ENCODE measurements at places on chromosomes 12 and 14.

DNA sequence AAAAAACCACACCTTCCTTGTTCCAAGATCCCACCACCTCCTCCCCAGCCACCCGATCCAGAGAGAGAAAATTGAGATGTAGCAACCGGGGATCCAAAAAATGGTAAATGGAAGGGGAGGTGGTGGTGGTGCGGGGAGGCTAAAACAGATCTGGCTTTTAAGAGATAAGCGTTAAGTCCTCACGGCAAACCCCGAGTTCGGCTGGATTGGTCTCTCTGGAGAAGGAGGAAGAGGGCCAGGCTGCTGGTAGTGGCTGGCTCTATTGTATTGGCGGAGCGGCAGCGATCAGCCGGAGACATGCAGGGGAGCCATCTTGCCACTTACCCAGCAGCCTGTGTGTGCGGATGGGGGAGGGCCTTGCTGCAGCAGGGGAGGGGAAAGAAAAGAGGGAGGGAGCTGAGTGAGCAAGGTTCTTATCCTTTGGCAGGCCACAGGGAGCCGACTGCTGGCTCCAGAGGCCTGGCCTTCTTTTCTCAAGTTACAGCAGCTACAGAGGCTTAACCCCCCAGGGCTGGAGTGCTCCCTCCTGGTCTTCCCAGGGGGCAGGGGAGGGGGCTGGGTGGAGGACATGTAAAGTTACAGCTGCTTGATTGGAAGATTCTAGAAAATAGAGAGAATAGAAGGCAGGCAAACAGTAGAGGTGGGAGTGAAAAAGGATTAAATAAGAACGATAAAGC is 14.1 kb upstream of the CDH24 start:
- peak; percentile 73 for DNase-seq

- no peak for DNase-seq
Observed at GRCh38 chr12:21434699-21435098, 2.8 kb upstream of the PYROXD1 start.

DNA sequence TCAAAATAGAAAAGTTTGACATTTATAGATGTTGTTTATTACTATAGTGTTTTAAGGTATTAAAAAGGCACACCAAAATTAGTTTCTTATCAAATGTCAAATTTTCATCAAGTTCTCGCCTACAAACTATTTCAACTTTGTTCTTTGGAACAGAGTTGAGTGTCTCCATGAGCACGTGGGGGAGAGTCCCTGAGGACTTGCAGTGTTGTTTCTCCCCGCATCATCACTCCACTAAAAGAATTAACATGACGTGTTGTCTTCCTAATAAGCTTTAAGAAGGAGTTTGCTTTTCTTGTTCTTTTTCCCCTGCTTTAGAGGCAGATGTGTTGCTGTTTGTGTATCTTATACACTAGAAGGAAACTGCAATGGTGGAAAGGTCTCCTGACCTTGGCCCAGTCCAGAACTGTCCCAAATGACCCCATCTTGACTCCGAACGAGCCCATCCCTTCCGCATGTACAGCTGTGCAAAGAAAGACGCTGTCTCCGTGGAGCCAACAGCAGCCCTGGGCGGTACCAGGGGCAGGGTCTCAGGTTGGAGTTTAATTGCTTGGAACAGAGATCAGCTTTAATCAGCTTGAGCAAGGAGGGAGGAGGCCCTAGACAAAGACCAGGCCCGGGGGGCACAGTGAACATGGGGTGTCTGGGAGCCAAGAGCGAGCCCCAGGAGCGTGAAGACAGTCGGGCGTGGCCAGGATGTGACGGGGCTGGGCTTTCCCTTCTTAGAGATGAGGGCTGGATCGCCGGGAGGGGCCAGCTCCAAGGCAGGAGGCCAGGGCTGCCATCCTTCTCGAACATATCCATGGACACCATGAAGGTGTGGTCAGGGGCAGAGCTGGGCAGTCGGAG is 215.4 kb upstream of the RTL1 start:
- DNase-seq: no peak

DNA sequence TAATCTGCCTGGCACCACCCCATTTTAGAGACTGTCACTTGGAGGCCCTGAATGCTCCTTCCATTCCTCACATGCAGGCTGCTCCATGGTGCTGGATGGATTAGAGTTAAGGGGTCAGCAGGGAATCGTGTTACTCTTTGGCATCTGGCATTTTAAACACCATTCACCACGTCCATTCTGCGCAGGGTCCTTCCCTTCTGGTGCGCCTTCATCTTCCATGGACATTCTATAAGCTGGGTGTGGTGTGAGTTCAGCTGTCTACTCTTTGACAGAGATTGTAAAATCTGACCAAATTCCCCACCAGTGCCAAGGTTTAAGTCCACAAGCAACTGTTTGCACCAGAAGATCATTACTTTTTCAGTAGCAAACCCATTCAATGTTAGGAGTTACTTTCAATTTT is 47.8 kb downstream of the GIT2 start:
- no peak for DNase-seq

DNA sequence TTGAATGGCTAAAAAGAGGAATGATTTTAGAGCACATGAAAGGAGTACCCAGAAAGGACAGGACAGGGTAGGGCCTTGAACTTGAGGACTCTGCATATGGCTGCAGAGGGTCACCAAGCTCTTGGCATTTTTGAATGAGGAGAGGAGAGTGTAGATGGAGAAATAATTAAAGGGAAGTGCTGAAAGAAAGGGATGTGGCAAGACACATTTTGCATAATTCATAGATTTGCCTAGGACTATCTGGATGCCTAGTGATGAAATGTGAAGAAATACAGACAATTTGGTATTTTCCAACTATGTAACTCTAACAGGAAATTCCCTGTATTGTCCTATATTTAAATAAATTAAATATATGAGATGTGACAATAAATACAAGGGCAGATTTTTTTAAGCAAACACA is 27.5 kb upstream of the MDM1 start:
- no peak for DNase-seq

DNA sequence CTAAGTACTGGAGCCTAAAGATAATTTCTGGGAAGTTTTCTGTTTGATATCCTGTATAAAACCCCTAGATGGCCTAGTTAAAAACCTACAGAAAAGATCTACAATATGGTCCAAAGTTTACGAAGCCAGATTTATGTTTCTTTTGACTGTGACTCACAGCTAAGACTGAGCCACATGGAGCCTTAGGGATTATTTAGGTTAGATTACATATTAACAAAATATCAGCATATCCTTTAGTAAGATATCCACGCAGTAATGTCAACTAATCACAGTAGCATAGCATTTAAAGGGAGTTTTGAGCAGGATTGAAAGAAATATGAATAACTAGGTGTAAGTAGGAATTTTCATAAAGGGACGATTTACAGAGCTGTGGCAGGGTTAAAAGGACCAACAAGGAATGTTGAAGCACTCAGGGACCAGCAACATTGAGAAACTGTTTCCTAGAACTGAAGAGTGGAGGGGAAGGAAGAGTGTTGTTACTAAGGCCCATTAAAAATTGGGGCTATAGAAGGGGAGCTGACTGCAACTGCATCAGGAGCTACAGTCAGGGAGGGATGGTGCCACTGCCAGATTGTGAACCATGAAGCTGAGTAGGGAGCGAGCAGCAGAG is 155.5 kb downstream of the DACT1 start:
- DNase-seq: no peak
